ENCODE measurements at places on chromosomes 5 and 9. TPM values are rescaled to one million over a fixed set of nuclear protein-coding genes. Genes with fewer than 3 reads are reported as not detected.

GRCh38 chr9:112753725-112754124 lies 3.2 kb downstream of the SNX30 start:
- H3K4me1 ChIP-seq, result peaks cover 16% of the 10 kb centered on the region
- H3K36me3 ChIP-seq, result no peaks in the 10 kb centered on the region
- H3K27ac ChIP-seq, result no peak overlapping the region
- H3K27me3 ChIP-seq, result no peaks in the 10 kb centered on the region
- DNase-seq, result no peak

The FYB1 gene
- 2.3 TPM for polyA plus RNA-seq

The FLT4 gene
- polyA plus RNA-seq, result 6.5 TPM

The GABRA1 gene
- not detected for polyA plus RNA-seq

GRCh38 chr5:31033295-31033694 lies 160.2 kb upstream of the CDH6 start:
- DNase-seq, result no peak
- H3K27ac ChIP-seq, result no peak overlapping the region
- H3K4me1 ChIP-seq, result no peaks in the 10 kb centered on the region
- H3K36me3 ChIP-seq, result no peaks in the 10 kb centered on the region
- no peaks in the 10 kb centered on the region for H3K27me3 ChIP-seq
- no peak overlapping the region for H3K4me3 ChIP-seq

All from liver (tissue), 10 donors.